ENCODE measurements at places on chromosomes 7 and 10. TPM values are rescaled to one million over a fixed set of nuclear protein-coding genes. Genes with fewer than 3 reads are reported as not detected.
A peak's percentile ranks its signal among the peaks of the same experiment; 100 is the strongest.

GFRA1 gene
- total RNA-seq = 4.2 TPM

KCP gene
- 4.3 TPM for total RNA-seq

SLC26A3 gene
- total RNA-seq = not detected

LIPN gene
- total RNA-seq = not detected

DNA sequence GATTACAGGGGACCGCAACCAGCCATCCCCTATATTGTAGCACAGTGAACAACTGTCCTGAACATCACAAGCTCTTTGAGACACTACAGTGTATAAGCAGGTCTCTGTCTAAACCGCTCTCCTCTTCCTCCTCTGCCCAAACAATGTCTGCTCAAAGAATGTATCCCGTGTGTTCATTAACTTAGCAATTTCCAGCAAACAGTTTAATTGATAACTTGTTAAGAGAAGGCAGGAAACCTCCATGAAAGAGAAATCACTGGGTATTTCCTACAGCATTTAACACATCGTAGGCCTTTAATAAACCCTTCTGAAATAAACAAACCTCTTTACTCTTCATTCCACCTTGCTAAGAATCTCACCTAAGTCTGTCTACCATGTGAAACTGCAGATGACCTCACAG is 1.5 kb downstream of the PMS2 start:
- no peak overlapping the region for H3K4me3 ChIP-seq
- no peaks in the 10 kb centered on the region for H3K27me3 ChIP-seq
- H3K4me1 ChIP-seq = peaks cover 4% of the 10 kb centered on the region
- no peak overlapping the region for H3K27ac ChIP-seq
- H3K36me3 ChIP-seq = peaks cover 3% of the 10 kb centered on the region

DNA sequence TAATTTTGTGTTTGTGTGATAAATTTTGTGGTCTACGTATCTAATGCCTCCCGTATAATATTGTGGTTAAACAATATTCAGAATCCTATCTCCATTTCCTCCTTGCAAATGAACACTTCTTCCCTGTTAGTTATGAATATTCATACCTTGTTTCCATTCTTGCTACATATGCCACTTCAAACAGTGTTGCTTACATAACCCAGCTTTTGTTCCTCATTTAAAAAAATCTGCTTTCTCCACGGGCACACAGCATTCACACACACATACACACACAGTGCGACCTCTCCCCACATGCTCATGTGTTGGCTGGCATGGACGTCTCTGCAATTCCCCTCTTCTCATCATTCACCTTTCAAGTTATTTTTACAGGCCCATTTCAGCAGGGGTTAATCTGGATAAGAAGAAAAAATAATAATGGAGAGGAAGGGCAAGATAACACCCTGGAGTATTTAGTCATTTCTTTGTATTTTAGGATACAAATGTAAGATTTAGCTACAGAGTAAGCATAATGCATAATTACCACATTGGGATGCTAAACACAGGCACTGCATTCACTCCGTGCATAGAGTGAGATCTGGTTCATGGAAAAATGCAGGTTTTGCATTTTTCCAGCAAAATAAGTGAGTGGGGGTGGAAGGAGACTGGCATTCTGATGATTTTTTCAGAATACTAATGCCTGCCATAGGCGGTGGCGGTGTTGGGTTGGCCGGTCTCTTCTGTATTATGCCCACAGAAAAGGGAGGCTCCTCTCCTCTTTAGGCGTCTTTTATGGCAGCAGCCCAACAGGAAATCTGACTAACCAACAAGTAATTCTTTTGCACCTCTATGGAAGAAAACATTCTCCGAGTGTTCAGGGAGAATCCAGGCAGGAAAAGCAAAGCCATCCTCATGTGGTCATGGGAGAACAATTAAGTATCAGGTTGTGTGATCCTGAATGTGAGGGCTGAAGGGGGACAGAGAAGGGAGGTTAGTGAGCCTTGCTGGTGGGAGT is 31.7 kb upstream of the ELMO1 start:
- DNase-seq = no peak
- H3K4me1 ChIP-seq = peaks cover 14% of the 10 kb centered on the region
- no peaks in the 10 kb centered on the region for H3K27me3 ChIP-seq
- no peaks in the 10 kb centered on the region for H3K36me3 ChIP-seq
- H3K27ac ChIP-seq = no peak overlapping the region

- H3K27ac ChIP-seq = no peak overlapping the region
- H3K36me3 ChIP-seq = no peaks in the 10 kb centered on the region
- H3K27me3 ChIP-seq = no peaks in the 10 kb centered on the region
- H3K4me3 ChIP-seq = no peak overlapping the region
- DNase-seq = no peak
These were observed 10.7 kb upstream of the PRPS1L1 start for GRCh38 chr7:18038382-18038781.

GRCh38 chr7:135102372-135102771 is 45.5 kb upstream of the TMEM140 start:
- DNase-seq = no peak
- H3K27ac ChIP-seq = no peak overlapping the region
- H3K36me3 ChIP-seq = no peaks in the 10 kb centered on the region
- H3K4me3 ChIP-seq = no peak overlapping the region

DNA sequence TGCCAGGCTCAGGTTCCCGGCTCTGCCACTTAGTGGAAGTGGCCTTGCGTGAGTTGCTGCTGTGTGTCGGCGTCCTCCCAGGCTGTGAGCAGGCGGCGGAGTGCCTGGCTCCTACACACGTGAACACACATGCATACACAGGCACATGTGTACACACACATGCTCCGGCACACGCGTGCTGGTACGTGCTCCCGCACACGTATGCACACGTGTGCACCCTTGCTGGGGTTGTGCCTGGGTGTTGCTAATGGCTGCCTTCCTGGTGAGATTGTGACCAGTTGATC is 107.6 kb downstream of the INPP5A start:
- no peak overlapping the region for H3K4me3 ChIP-seq
- H3K36me3 ChIP-seq = no peaks in the 10 kb centered on the region
- no peak overlapping the region for H3K27ac ChIP-seq
- DNase-seq = no peak
- H3K27me3 ChIP-seq = peaks cover 6% of the 10 kb centered on the region

GRCh38 chr10:95445223-95445836 is 115.8 kb downstream of the SORBS1 start:
- peaks cover 4% of the 10 kb centered on the region for H3K27me3 ChIP-seq
- DNase-seq = no peak
- peaks cover 27% of the 10 kb centered on the region for H3K4me1 ChIP-seq
- no peak overlapping the region for H3K27ac ChIP-seq
- H3K4me3 ChIP-seq = no peak overlapping the region
- no peaks in the 10 kb centered on the region for H3K36me3 ChIP-seq

- H3K36me3 ChIP-seq = peaks cover 32% of the 10 kb centered on the region
- H3K4me3 ChIP-seq = no peak overlapping the region
- peaks cover 21% of the 10 kb centered on the region for H3K4me1 ChIP-seq
- no peak overlapping the region for H3K27ac ChIP-seq
These were observed 6.4 kb upstream of the NDST2 start for GRCh38 chr10:73817826-73818225.

GRCh38 chr10:11162828-11163599 is 145.3 kb downstream of the CELF2 start:
- no peaks in the 10 kb centered on the region for H3K36me3 ChIP-seq
- H3K4me1 ChIP-seq = peaks cover 31% of the 10 kb centered on the region
- H3K4me3 ChIP-seq = no peak overlapping the region
- no peak for DNase-seq
- peaks cover 12% of the 10 kb centered on the region for H3K27me3 ChIP-seq
- H3K27ac ChIP-seq = no peak overlapping the region

DNA sequence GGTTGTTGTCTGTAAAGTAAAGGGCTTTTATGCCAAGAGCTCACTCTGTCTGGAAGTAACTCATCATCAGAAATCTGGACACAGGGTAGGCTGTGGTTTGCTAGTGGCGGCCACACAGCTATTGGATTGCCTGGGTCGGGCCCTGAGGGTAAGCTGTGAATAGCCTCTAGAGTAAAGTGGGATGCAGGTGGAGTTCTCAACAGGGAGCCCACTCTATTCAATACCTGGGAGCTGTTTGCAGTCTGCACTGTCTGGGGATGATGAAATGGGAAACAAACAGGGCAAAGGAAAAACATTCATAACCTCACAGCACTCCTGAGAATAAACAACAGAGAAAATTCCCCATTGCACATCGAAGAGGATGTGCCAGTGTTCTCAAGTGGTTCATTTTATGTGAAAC is 582.6 kb downstream of the CALN1 start:
- no peaks in the 10 kb centered on the region for H3K4me1 ChIP-seq
- H3K4me3 ChIP-seq = no peak overlapping the region
- peaks cover 2% of the 10 kb centered on the region for H3K27me3 ChIP-seq
- DNase-seq = no peak
- H3K36me3 ChIP-seq = no peaks in the 10 kb centered on the region
- no peak overlapping the region for H3K27ac ChIP-seq

DNA sequence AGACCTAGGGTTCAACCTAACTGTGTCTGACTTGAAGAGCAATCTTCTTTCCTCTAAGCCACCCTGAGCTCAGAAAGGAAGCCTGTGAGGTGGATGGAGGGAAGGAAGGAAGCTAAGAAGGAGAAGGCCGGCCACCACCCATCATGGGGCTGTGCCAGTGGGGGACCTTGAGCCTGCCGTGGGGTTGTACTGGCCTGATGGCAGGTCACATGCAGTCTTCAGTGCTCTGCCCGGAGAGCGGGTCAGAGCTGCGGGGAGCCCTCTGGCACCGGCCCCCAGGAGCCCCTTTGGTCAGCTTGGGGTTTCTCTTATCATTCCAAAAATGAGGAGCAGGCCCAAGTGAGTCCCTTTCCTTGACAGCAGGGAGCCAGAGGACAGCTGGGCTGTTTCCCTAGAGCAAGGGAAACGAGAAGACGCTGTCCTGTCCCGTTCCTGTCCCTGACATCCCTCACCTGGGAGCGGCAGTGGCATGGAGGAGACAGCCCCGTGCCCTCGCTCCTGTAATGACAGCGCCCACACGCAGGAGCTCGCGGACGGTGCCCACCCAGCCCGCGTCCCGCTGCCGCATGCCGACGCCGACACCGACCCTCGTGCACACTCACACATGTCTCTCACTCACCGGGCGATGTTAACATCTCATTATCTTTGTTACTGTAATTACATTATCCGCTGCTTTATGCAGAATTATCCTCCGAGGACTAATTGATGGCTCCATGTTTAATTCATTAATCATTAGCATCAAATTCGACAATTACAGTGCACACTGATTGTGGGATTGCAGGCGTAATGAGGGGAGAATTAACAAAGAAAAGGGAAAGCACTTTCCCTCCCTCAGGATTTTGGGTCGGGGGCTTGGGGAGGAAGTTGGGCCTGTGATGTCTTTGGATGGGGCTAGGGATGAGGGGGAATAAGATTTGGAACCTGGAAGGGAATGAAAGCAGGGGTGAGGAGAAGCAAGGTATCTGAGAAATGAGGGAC is 31.3 kb downstream of the GBX1 start:
- peak overlapping the region; percentile 16 for H3K4me3 ChIP-seq
- H3K27me3 ChIP-seq = peaks cover 38% of the 10 kb centered on the region
- H3K4me1 ChIP-seq = peaks cover 20% of the 10 kb centered on the region
- peaks cover 42% of the 10 kb centered on the region for H3K36me3 ChIP-seq

GRCh38 chr7:102223184-102223583 is 63.5 kb upstream of the SH2B2 start:
- no peaks in the 10 kb centered on the region for H3K4me1 ChIP-seq
- no peak overlapping the region for H3K4me3 ChIP-seq
- no peaks in the 10 kb centered on the region for H3K36me3 ChIP-seq
- H3K27ac ChIP-seq = no peak overlapping the region
- H3K27me3 ChIP-seq = no peaks in the 10 kb centered on the region

DNA sequence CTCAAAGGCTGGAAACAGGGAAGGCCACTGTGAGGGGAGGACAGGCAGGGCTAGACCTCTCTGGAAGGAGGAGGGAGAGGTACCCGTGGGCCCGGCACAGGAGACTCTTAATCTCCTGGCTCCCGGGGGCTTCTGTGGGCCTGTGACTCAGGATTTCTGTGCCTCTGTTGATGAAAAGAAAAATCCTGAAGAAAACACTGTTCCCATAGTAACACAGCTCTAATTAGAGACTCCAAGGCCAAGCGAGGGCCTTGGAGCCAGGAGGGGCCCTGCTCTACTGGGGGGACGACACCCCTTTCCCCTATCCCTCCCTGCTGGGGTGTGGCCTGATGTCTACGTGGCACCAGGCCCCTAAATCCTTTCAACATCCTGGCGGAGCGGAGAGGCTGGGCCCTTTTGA is 174.1 kb upstream of the TNRC18 start:
- peaks cover 35% of the 10 kb centered on the region for H3K36me3 ChIP-seq
- peaks cover 34% of the 10 kb centered on the region for H3K27me3 ChIP-seq
- peaks cover 48% of the 10 kb centered on the region for H3K4me1 ChIP-seq
- no peak for DNase-seq

DNA sequence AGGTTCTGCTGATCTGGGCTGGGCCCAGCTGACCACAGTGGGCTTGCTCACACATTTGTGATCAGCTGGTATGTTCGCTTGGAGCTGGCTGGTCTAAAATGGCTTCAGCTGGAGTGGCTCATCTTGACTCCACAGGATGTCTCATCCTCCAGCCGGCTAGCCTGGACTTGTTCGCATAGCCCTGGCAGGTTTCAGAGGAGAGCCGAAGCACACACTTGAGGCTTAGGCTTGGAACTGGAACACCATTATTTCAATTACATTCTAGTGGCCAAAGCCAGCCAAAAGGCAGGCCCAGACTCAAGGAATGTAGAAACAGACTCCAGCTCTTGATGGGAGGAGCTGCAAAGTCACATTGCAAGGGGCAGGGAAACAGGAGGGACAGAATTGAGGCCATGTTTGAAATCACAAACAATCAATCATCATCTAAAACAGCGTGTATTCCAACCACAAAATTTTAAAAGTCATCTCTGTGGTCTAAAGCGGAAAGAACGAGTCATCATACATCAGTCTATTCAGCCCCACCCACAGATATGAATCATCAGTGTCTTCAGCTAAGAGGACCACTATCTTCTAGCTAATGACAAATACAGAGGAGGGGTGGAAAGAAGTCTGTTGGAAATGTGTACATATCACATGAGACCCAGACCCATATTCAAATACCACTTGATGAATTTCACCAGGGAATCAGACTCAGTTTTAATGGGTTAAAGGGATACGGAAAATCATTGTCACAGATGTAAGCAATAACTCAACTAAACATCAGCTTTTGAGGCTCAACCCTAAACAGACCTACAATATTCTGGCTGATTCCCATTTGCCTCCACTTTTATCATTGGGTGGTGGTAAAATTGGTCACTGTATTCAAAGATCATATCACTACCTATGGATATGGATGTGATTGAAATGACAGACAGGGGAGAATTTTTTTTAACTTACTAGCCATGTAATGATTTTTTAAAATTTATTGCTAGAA is 139.0 kb upstream of the MKLN1 start:
- H3K27ac ChIP-seq = no peak overlapping the region
- DNase-seq = no peak
- H3K27me3 ChIP-seq = peaks cover 1% of the 10 kb centered on the region
- no peaks in the 10 kb centered on the region for H3K4me1 ChIP-seq

Data from endothelial cell (in vitro differentiated cells).